M059J (cell line): ENCODE measurements at places on chromosomes 6 and 20.
A peak's percentile ranks its signal among the peaks of the same experiment; 100 is the strongest.

DNA sequence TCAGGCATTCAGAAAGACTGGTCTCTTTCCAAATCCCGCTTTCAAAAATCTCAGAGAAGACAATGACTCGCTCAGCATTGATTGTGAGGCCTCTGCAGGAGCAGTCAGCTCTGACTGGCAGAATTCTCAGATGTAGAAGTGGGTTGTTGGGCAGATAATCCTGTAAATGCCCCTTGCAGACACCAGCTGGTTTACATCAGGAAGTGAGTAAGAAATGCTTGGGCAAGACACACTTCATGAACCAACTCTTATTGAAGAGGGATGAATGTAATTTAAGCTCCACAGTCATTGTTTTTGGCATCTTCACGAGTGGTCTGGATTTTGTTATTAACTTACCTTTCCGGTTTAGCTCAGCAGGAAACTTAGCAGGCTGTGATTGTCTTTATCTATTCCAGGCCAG is 166.6 kb downstream of the PLCB4 start:
- DNase-seq = peak; percentile 91

DNA sequence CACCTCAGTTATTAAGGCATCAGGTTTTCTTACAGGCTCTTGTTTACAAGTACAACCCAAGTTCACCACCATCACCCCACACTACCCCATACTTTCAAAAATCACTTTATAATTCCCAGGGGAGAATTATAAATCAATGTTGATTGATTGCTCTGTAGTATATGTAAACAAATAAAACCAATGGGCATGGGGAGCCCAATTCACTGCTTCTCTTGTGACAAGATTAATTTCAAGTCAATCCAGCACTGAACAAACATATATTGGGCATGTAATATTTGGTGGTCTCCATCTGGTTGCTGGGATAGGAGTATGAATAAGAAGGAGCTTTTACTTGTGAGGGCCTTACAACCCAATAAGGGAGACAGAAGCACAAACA is 95.8 kb downstream of the CLVS2 start:
- DNase-seq = no peak

GRCh38 chr6:43978473-43979346 is 148.5 kb downstream of the MRPL14 start:
- DNase-seq = no peak

DNA sequence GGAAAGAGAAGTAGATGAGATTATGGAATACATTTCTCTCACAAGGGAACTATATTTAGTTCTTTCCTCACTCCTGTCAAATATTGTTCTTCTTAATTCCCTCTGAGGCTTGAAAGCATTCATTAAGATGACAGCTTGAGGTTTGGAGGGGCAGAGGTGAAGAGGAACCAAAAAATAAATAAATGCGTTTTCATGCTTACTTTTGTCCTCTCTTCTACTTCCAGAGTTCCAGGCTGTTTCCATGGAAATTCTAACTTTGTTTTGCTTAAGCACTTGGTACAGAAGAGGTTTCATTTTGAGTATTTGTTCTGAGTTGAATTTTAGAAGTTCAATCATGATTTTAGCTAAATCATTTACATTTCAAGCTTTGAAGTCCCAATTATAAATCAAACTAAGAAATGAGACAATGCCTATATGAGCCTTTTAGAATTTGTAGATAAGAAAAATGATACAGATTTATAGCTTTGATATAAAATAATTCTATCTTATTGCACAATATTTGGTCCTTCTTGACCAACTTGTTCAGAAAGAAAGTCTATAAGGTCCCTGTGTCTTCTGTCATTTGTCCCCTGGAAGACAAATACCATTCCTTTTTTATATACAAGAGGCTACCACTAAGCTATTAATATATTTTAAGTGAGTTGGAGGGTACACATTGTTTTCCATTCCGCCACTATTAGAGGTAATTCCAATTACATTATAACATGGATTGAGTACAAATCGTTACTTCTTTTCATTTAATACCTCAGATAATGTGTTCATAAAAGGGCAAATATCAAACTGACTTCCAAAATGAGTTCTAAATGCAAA is 16.3 kb downstream of the RBM24 start:
- peak; percentile 39 for DNase-seq

- DNase-seq = no peak
Measured at GRCh38 chr20:25726357-25726756, 29.7 kb upstream of the ZNF337 start.

DNA sequence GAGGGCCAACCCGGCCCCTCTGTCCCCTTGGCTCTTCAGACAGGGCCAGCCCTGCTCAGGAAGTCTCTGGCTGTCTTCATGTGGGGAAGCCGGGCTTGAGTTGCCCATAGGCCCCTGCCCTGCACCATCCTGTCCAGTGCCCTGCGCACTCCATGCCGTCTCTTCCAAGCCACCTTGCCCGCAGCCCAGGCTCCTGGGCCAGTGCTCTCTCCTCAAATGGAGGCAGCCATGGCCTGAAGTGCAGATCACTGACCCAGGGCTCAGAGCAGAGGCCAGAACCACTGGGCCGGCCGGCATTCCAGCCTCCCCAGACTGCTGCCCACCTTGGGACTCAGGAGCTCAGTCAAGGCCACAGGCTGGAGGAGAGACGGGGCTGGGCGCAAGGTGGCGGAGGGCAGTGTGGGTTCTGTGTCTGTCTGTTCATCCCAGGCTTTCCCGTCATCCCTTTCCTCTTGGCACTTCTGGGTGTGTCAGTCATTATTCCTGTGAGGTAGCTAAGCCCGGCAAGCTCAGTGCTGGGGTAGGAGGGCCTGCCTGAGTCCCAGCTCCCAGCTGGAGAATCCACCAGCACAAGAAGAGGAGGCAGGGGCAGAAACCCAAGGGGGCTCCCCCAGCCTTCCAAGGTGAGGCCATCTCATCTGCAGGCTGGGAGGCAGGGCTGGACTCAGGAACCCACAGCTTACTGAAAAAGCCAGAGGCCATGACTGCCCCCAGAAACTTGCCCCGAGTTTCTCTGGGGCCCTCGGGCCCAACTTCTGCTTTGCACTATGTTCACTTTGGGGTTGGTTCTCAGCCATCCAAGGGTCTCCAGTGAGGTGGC is 22.4 kb downstream of the SDCBP2 start:
- DNase-seq = no peak

DNA sequence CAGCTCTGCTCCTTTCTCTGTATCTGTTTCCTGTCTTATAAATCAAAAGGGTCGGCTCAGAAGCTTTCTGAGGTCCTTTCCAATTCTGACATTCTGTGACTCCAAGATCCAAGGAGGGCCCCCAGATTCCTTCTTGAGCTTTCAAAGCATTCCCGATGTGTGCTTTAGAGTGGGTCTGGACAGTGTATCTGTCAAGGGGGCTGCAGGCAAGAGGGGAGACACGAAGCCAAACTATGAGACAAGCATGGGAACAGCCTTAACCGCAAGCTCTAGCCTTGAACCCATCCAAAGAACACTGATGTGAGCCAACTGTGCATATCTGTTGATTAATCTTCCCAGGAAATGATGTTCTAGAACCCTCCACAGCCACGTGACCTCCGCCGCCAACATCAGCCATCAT is 73.8 kb downstream of the TSHZ2 start:
- no peak for DNase-seq

DNA sequence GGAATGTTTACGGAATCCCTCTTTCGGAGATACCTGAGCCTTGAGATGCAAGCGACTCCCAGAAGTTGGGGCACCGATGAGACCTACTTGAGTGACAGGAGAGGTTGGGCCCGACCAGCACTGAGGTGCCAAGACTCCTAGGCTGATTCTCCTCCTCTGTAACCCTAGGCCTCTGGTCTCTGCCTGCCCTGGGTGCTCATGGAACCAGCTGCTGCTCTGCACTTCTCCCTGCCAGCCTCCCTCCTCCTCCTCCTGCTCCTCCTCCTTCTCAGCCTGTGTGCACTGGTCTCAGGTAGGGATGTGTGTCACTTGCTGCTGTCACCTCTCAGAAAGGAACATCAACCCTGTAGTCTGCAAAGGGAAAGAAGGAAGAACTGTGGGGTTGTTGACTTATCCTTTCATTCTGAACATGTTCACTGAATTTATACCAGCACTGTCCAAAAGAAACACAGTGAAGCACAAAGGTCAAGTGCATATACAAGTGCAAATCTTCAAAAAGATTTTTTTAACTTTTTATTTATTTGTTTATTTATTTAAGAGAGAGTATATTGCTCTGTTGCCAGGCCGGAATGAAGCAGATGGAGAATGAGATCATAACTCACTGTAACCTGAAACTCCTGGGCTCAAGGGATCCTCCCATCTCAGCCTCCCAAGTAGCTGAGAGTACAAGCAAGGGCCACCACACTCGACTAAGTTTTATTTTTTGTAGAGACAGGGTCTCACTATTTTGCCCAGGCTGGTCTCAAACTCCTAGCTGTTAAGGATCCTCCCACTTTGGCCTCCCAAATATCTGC is 913 bp downstream of the BTN2A2 start:
- DNase-seq = peak; percentile 86

DNA sequence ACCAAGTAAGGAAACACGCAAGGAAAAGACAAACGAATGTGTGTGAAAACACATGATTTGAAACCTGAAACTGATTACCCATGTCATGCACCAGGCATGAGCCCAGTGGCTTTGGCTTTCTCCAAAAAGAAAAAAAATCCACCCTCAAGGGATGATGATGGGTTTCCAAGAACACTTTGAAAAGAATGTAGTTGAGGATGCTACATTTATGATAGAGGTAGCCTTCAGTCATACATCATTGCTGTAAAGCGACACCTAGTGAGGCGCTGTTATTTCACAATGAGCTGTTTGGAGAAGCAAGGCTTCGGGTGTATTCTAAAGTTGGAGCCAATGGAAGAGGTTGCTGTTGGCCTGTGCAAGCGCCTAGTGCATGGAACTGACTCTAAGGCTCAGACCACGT is 124.9 kb downstream of the SCML4 start:
- no peak for DNase-seq

DNA sequence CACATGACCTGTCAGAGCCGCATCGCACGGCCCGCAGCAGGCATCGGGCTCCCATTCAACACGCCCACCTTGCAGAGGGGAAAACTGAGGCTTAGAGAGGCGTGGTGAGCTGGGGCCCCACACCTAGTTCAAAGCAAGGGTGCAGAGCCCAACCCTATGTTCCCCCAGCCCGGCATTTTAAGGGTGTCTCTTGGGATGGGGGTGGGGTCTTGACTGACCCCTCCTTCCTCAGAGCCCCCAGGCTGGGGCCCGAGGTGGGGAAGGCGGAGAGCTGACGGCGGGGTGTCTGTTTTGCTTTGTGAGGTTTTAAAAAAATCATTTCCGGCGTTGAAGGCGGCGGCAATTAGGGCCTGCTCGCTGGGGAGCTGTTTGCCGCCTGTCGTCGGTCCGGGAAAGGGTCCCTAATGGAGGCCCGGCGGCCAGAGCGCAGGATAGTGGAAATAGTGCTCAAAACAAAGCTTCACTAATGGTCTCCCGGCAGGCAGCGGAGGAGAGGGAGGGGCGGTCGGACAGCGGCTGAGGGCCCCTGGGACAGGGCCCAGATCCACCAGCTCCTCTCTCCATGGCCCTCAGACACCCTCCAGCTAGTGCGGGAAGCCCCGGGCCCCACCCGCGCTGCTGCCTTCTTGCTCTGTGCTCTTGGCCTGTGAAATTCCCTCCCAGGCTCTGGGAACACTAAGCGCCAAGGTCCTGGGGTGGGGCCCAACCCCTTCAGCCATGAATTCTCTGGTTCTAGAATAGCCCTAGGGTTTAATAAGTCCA is 11.9 kb downstream of the VSTM2L start:
- no peak for DNase-seq

GRCh38 chr6:41967312-41968287 is 26.0 kb upstream of the CCND3 start:
- DNase-seq = peak; percentile 82

GRCh38 chr20:57908704-57909630 is 199.2 kb upstream of the PMEPA1 start:
- DNase-seq = no peak

- DNase-seq = peak; percentile 43
Measured at GRCh38 chr6:155313602-155314091, 637 bp downstream of the TFB1M start.

DNA sequence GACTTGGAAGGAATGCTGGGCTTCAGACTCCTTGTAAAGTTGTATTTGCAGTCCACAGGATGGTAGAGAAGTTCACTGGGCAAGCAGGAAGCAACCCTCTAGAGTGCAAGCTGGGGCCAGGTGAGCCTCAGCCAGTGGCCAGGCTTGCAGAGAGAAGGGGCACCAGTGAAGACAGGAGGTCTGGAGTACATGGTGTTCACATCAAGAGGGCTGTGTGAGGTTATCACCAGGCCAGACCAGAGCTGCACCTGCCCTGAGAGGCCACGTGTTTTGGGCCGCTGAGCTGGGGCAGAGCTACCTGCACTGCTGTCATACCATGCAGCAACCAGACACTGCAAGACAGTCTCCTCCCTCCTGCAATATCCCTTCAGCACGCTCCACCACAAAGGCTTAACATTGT is 79.0 kb downstream of the SH3BGRL2 start:
- DNase-seq = no peak

DNA sequence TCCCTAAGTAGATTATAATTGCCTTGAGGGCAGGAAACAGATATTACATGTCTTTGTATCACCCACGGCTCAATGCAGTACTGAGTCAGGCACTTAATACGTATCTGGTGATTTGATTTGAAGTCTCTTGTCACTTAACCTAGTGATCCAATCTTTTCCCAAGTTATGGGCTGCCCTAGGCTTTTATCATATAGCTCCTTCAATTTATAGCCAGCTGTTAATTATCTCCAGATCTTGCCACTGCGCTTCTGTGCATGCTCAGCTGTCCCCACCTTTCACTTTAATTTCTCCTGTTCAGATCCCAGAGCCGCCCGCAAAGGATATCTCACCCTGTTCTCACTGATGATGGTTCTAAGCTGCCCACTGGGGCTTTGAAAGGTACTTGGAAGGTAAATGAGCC is 41.9 kb downstream of the SNHG17 start:
- DNase-seq = no peak

- DNase-seq = peak; percentile 70
Measured at GRCh38 chr20:1734269-1734858, 76.8 kb upstream of the SIRPG start.

- no peak for DNase-seq
Measured at GRCh38 chr6:83008626-83009025, 57.0 kb downstream of the UBE3D start.

- no peak for DNase-seq
Measured at GRCh38 chr20:5606350-5606749, 143.9 kb upstream of the SHLD1 start.

DNA sequence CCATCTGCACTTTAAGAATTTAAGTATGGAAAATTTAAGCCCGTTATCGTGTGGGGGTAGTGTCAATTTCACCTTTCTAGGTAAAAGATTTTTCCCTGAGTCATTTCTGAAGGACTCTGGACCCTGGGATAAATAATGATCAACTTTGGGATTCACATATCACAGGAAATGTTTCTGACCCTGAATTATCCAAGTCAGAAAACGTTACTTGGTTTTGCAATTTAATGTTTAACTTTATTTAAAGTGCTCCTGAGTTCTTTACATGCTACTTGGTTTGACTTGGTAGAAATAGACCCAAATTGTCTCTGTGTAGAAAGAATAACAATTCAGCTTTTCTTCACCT is 1.5 kb upstream of the SLC17A3 start:
- DNase-seq = no peak

- DNase-seq = peak; percentile 54
Measured at GRCh38 chr6:44268095-44268628, 2.1 kb upstream of the TMEM151B start.

GRCh38 chr6:42963179-42963854 is 2.8 kb downstream of the GNMT start:
- no peak for DNase-seq

- no peak for DNase-seq
Measured at GRCh38 chr6:79911992-79912391, 35.4 kb downstream of the ELOVL4 start.
